ENCODE measurements at places on chromosomes 1 and 21.

GRCh38 chr1:116374353-116375147 lies 1.5 kb downstream of the ATP1A1 start:
- no peak for DNase-seq

- DNase-seq: no peak
Observed at GRCh38 chr1:218459878-218460711, 115.0 kb downstream of the TGFB2 start.

DNA sequence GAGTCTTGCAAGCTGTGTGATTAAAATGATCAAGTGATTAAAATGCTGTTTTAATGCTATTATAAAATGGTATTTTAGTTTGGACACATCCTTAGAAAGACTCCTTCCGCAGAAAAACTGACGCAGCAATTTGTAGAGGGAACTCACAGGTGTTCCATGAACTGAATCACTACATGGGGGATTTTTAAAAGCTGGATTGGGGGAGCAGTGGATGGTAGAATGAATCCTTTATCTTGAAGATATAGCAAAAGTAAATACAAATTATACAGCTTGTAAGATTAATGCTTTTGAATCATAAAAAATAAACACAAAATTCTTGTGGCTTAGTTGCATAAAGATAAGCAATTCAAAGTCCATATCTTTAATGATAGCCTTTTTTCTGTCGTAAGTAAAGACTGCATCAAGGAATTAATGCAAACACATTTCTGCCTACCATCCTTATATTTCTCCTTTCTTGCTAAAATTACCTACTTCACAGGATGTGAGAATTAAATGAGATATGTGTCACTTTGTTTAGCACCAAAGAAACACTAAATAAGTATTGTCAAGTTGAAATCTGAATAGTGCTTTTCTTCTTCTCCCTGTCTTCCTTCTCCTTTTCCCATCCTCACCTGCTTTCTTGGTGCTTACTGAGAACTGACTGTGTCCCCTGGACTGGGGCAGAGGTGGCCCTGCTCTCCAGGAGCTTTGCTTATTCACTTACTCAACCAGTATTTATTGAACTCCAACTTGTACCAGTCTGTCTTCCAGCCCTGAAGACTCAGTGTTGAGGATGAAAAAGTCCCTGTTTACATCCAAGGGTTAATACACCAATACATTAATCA lies 61.5 kb upstream of the F3 start:
- no peak for DNase-seq

DNA sequence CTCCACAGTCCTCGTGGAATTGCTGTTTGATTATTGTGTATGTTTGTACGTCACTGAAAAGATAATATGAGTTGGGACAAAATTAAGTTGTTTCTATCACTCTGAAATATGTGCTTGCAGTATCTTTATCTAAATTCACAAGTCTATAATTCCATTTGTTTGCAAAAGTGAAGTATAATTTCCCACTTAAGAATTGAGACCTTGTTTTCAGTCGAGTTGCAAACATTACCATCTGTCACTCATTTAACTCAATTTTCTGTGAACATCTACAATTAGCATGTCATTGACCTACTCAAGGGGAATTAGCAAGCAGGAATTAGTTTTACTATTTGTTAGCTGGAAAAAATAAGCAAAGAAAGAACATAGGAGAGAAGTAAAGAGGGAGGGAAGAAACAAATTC lies 195.8 kb downstream of the TPR start:
- DNase-seq: no peak

DNA sequence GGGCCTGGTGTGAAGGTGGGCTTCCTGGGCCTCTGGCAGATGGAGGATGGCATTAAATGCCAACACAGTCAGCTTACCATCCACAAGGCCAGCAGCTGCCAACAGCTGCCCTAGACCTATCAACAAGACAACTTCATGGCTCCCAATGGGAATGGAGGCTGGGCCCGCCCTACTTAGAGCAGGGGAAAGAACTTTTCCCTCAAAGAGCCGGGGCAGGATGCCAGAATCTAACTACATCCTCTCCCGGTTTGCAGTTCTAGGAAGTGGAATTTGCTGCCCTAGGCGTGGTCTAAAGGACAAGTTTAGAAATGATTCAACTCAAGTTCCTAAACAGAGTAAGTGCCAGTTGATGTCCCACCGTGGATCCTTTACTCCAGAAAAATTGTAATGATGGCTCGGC lies 13.1 kb downstream of the ICMT start:
- no peak for DNase-seq

GRCh38 chr1:26094076-26094669 lies 17.5 kb upstream of the PDIK1L start:
- DNase-seq: no peak

DNA sequence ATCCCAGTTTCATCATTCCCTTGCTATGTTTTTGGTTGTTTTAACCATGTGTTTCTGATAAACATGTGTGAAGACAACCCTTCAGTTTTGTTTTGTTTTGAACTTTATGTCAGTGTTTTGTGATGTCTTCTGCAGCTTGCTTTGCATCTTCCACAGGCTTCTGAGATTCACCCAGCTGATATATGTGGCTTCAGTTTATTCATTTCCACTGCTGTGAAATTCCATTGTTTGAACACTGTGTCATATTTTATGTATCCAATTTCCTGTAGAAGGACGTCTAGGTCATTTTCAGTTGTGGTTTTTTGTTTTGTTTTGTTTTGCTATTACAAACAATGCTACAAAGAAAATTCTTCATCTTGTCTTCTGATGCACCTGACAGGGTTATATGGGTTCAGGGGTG lies 27.2 kb upstream of the SLC26A9 start:
- no peak for DNase-seq

GRCh38 chr1:18934205-18935000 lies 22.1 kb downstream of the IFFO2 start:
- no peak for DNase-seq

DNA sequence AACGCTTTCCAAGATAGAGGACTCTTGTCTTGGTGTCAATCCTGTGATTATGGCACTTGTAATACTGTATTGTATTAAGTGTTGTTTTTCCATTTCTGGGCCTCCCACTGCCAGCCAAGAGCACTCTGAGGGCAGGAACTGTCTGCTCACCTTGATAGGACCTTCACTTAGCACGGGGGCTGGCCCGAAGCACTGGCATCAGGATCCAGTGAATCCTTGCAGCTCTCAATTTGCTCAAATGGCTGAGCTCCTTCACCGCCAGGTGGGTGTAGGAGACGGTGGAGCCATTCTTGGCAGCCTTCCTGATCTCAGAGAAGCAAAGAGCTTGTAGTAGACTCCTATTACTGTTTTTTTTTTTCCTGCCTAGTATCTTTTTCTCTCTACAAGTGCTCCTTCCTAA lies 17.7 kb downstream of the MECR start:
- no peak for DNase-seq

GRCh38 chr1:244214009-244214967 lies 163.2 kb downstream of the ZBTB18 start:
- peak; percentile 72 for DNase-seq

DNA sequence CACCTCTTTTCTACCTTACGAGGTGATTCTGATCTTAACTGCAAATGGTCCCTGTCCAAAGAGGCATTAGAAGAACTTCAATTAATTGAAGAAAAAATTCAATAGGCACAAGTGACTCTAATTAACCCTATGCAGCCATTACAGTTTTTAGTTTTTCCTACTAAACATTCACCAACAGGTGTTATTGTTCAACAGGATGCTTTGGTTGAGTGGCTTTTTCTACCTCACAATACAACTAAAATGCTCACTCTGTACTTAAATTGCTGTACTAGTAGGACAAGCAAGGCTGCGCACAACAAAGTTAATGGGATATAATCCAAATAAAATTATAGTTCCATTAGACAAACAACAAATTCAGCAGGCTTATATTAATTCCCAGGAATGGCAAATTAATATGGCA lies 11.6 kb upstream of the PM20D1 start:
- DNase-seq: no peak

DNA sequence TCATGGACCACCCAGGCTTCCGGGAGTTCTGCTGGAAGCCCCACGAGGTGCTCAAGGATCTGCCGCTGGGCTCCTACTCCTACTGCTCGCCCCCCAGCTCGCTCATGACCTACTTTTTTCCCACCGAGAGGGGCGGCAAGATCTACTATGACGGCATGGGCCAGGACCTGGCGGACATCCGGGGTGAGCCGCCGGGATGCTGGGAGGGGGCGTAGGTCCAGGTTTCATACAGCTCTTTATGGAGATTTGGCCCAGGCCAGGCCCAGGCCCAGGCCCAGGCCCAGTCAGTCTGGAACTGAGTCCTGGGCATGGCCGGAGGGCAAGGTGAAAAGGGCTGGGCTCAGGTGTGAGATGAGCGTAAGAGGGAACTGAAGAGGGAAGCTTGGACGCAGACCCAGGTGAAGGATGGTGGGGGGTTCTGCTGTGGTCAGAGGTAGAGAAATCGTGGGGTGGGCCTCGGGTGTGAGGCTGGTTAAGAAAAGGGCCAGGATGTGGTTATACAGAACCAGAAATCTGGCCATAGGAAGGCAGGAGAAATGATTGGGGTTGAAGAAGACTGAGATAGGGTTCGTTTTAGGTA lies 23.0 kb downstream of the DISP3 start:
- no peak for DNase-seq

DNA sequence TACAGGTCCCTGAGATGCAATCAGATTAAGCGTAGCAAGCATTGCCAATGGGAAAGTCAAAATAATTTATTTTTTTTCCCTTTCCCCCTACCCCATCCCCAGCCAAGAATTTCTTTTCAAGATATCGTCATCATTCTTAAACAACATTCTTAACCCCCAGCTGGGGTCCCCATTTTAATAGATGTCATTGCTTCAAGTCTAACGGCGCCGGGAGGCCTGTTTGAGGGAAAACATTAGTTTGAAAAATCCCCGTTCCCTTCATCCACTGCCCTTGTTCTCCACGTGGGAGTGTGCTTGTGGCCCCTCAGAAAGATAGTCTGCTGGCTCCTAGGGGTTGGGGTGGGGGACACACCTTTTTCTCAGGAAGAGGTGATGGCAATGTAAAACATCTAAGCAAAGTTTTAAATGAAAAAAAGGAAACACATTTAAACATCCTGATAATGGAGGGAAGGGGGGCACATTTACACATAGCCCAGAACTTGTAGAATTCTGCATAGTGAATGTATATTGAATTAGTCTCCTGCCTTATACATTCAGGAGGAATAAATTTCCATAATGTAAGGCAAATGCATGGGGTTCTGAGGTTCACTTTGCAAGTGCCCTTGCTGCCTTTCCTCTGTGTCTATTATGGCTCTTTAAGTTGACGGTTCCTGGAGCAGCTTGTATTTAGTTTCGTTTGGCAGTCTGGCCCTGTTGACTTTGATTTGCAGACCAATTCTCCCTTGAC lies 6.8 kb downstream of the TRNP1 start:
- DNase-seq: no peak

- DNase-seq: no peak
Observed at GRCh38 chr1:76083189-76083588, 8.6 kb downstream of the ST6GALNAC3 start.

GRCh38 chr1:33149453-33150190 lies 32.2 kb downstream of the TRIM62 start:
- DNase-seq: no peak

GRCh38 chr1:154607106-154607608 lies 829 bp downstream of the ADAR start:
- no peak for DNase-seq

Data from right renal pelvis (tissue), 4 donors.